Type B pancreatic cell (in vitro differentiated cells): ENCODE measurements at places on chromosomes 3 and 15. TPM values are rescaled to one million over a fixed set of nuclear protein-coding genes. Genes with fewer than 3 reads are reported as not detected.

DNA sequence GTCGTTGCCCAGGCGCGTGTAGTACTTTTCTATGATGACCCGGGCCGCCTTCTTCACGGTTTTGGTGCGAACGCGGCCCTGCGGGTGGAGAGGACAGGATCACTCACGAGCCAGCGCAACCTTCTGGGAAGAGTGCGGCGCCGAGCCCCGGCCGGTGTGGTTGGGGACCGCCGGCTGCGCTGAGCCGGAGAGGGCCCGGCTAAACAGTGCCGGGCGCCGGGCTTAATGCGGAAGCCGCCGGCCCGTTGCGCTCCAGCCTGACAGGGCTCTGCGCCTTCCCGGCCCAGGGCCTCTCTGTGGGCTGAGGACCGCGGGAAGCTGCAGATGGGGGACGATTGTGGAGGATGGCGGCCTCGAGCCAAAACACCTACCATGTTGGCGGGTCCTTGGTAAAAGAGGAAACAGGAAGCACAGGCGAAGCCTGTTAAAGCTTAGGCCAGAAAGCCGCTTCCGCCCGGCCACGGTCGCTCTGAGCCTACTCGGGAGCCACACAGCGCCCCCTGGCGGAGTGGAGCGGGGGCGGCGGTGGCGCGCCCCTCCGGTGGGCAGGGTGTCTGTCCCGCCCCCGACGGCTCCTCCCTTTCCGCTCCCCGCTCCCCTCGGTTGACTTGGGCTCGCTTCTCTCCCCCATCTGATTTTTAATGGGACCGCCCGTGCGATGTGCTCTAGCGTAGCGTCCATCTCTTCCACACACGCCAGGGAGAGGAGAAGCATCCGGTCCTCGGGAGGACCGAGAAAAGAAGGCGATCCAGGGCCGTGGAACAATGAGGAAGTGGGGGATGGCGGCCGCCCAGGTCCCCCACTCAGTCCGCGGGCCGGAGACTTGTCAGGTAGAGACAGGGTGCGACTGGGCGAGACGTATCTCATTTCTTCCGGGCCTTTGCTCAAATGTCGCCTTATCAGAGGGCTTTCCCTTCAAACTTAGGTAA is at the start of gene RPS17:
Gene RPS17 (minus strand): TSS at position 403 of the 929 bp plus-strand sequence. CDS start 29 bp downstream, at position 374.
- DNase-seq = peak; percentile 99

- no peak for DNase-seq
Observed at GRCh38 chr3:155948476-155948875, 78.0 kb downstream of the GMPS start.

- DNase-seq = no peak
Observed at GRCh38 chr3:100630664-100631063, 21.3 kb downstream of the ADGRG7 start.

- no peak for DNase-seq
Observed at GRCh38 chr3:28989646-28990089, 291.2 kb upstream of the RBMS3 start.

GRCh38 chr3:53703630-53704362 is 142.4 kb downstream of the CHDH start:
- DNase-seq = peak; percentile 61

Gene MYEF2
- total RNA-seq = 35.6 and 50.4 TPM in 2 replicates

DNA sequence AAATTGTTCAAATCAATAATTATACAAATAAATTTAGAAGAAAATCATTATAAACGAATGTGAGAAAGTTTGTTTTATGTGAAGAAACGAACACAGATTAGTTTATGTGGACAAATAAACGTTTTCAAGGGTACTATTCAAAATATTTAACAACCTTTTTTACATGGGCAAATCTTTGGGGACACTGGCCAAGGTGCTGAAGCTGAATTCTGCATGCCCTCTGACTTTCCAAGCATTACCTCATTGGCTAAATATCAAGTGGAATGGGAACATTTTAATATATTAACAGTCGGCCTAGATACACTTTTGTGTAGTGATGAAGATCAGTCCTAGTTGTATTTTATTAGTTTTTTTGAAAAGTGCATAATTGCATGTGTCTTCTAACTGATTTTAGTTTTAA is 636.4 kb upstream of the DPPA4 start:
- no peak for DNase-seq

GRCh38 chr3:36380221-36381031 is at the start of gene STAC:
STAC (plus strand) TSS chr3:36380504; CDS start chr3:36380644, 140 bp downstream.
- DNase-seq = no peak

GRCh38 chr3:22748453-22749045 is 454.6 kb upstream of the UBE2E2 start:
- DNase-seq = no peak

Gene ARHGAP31
- 4.1 and 17.3 TPM in 2 replicates for total RNA-seq

DNA sequence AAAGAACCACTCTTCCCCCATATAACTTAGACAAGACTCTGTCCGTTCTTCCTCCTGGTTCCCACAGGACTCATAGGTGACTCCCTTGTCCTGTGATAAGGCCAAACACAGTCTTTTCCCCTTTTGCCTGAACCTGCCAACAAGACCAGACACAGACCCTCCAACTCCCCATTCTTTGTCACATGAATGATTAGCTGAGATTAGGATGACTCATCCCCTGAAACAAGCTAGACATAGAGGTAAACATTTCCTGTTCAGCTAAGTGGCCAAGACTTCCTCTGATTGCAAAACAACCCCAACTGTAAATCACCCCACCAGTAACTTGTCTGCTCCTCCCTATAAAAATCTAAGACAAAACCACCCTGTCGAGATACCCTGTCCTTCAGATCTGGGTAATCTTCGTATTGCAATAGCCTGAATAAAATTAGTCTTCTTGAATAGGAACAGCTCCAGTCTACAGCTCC is 11.4 kb upstream of the HTR3E start:
- no peak for DNase-seq

Gene ALG1L2
- total RNA-seq = 1.4 and 2.1 TPM in 2 replicates

DNA sequence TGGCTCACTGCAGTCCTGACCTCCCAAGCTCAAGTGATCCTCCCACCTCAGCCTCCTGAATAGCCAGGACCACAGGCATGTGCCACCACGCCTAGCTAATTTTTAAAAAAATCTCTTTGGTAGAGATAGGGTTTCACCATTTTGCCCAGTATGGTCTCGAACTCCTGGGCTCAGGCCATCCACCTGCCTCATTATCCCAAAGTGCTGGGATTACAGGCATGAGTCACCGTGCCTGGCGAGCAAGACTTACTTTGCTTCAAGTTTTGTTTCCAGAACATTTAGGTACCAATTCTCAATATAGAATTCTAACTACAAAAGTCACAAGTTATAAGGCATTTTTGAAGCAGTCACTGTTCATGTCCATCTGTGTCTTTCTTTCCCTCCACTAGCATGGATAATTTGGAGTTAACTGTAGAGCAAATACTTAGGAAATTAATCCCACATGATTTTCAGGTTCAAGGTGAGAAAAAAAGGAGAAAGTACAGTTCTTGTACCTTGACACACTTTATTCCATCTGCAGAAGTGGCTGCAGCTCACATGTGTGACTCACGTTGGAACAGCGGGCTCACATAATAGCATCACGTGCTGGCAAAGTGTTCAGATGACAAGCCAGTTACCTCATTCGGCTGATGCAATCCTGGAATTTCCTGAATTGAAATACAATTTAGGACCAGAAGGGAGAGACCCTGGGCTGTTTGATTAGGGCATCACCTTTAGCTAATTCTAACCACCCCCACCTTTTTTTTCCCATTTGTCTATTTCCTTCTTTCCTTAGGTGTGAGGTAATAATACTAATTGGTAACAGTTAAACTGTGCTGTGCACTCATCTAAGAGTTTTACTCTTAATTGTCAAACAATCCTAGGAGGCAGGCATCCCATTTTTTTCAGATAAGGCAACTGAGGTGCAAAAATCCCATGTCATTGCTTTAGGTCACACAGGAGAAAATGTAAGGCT is 46.9 kb upstream of the NEDD4 start:
- no peak for DNase-seq

Gene SERPINI2
- 0.70 TPM in 1 of 2 replicates, not detected in the other for total RNA-seq
